ENCODE measurements at places on chromosomes 11 and 22. TPM values are rescaled to one million over a fixed set of nuclear protein-coding genes. Genes with fewer than 3 reads are reported as not detected.

DNA sequence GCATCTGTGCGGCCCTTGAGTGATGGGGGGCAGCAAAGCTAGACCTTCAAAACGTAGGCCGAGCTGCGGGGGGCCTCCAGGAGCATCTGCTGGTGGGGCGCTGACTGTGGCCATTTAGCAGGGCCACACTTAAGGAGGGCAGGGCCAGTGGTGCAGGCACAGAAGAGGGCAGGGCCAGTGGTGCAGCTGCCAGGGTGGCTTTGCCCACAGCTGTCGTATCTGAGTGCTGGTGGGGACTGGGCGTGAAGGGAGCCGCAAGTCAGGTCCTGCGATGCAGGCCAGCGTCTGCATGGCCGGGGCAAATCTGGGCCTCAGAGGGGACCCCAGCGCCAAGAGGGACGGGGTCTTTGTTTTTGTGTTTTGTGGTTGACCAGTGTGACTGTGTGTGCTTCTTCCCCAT lies 27.7 kb downstream of the RNH1 start:
- no peaks in the 10 kb centered on the region for H3K4me1 ChIP-seq
- no peak for DNase-seq
- H3K27ac ChIP-seq, result no peak overlapping the region
- H3K27me3 ChIP-seq, result no peaks in the 10 kb centered on the region
- peaks cover 2% of the 10 kb centered on the region for H3K36me3 ChIP-seq

- H3K27me3 ChIP-seq, result no peaks in the 10 kb centered on the region
- no peak overlapping the region for H3K27ac ChIP-seq
Measured at GRCh38 chr11:121415856-121416255, 36.3 kb upstream of the SORL1 start.

- H3K4me1 ChIP-seq, result peaks cover 44% of the 10 kb centered on the region
- H3K4me3 ChIP-seq, result peak overlapping the region; percentile 22
- H3K27ac ChIP-seq, result peak overlapping the region; percentile 62
- DNase-seq, result no peak
- H3K27me3 ChIP-seq, result no peaks in the 10 kb centered on the region
Measured at GRCh38 chr11:96384156-96384555, 5.6 kb downstream of the CCDC82 start.

- H3K4me1 ChIP-seq, result peaks cover 11% of the 10 kb centered on the region
- H3K4me3 ChIP-seq, result no peak overlapping the region
- H3K27ac ChIP-seq, result no peak overlapping the region
- peaks cover 29% of the 10 kb centered on the region for H3K36me3 ChIP-seq
Measured at GRCh38 chr22:40552070-40552469, 84.4 kb downstream of the MRTFA start.

DNA sequence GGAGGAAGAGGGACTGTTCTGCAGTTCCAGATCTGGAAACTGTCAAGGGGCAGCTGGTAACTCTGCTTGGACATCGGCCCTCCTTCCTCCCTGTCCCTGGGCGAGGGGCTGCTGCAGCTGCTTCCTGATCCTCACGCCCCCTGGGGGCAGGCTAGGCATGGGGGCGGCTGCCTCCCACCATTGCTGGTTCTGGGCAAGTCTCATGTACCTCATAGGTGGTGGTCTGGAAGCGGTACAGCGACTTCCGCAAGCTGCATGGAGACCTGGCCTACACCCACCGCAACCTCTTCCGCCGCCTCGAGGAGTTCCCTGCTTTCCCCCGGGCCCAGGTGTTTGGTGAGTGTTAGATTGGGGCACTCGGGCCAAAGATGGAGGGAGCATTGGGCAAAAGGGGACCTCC lies 5.0 kb downstream of the SNX15 start:
- peaks cover 1% of the 10 kb centered on the region for H3K36me3 ChIP-seq
- DNase-seq, result no peak
- H3K4me1 ChIP-seq, result peaks cover 12% of the 10 kb centered on the region
- H3K27ac ChIP-seq, result no peak overlapping the region
- H3K27me3 ChIP-seq, result no peaks in the 10 kb centered on the region

DNA sequence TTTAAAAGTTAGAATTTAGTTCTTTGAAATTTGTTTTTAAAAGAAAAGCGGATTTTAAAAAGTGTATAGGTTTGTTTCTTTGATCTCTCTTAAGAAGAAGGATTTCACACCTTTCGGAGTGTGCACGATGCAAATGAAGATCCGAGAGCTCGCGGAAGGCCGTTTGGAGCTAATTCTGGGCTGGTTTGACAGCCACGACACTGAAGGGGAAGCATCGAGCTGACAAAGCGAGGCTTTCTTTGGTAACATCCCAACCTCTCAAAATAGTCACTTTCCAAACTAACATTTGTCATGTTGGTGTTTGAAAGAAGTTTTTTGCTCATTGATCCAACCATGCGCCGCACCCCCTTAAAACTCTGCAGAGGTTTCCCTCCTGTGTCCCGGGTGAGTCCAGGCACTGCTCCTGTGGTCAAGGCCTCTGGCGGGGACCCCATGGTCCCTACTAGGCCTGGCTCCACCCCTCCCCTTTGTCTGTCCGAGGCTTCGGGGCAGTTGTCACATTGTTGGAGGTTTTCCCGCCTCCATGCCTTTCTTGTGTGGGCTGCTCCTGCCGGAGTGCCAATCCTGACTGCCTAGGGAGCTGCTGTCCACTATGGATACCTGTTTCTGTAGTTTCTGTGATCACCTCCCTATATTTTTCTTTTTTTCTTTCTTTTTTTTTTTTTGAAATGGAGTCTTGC lies 39.7 kb downstream of the MPPED1 start:
- no peaks in the 10 kb centered on the region for H3K4me1 ChIP-seq
- peaks cover 17% of the 10 kb centered on the region for H3K27me3 ChIP-seq
- H3K27ac ChIP-seq, result no peak overlapping the region
- DNase-seq, result no peak
- H3K4me3 ChIP-seq, result no peak overlapping the region
- H3K36me3 ChIP-seq, result no peaks in the 10 kb centered on the region

- DNase-seq, result no peak
- H3K27ac ChIP-seq, result no peak overlapping the region
- H3K27me3 ChIP-seq, result peaks cover 26% of the 10 kb centered on the region
- no peaks in the 10 kb centered on the region for H3K4me1 ChIP-seq
- H3K4me3 ChIP-seq, result no peak overlapping the region
Measured at GRCh38 chr22:48496226-48496845, 1331.3 kb downstream of the BRD1 start.

- H3K36me3 ChIP-seq, result no peaks in the 10 kb centered on the region
- no peak overlapping the region for H3K27ac ChIP-seq
- H3K4me3 ChIP-seq, result no peak overlapping the region
- no peaks in the 10 kb centered on the region for H3K27me3 ChIP-seq
- H3K4me1 ChIP-seq, result peaks cover 30% of the 10 kb centered on the region
Measured at GRCh38 chr11:35390737-35391682, 28.3 kb downstream of the SLC1A2 start.

GRCh38 chr22:18088825-18089568 lies 11.2 kb downstream of the PEX26 start:
- no peak overlapping the region for H3K27ac ChIP-seq
- H3K27me3 ChIP-seq, result no peaks in the 10 kb centered on the region
- H3K4me3 ChIP-seq, result no peak overlapping the region
- H3K36me3 ChIP-seq, result peaks cover 34% of the 10 kb centered on the region

DNA sequence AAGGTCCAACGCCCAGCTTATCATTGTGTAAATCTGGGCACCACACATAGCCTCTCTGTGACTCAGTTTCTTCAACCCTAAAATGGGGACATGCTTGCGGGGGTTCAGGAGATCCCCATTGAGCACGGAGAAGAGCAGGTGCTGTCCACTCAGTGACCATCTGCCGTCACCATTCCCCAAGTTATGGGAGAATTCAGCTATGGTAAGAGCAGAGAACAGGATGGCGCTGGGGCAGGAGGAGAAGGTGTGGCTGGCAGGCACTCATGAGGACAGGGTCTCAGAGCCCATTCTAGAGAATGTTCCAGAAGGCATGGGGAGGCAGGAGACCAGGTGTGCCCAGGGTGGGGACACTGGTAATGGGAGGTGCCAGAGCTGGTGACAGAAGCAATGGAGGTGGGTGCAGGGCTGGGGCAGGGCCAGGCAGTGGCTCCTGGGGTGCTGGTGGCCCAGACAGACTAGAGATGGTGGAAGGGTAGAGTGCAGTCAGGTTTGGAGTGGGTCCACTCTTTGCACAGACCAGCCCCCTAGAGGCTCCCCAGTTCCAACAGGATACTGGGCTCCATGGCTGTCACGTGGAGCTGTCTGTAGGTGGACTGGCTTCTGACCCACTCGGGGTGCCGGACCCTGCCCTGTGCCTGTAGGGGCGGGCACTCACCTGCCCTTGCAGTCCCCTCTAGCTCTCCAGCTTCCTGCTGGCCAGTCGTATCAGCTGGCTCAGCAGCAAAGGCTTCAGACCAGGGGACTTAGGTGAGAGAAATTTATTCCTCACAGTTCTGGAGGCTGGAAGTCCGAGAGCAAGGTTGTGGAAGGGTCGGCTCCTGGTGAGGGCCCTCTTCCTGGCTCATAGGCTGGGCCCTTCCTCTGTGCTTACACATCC lies 84.7 kb downstream of the CDKN1C start:
- H3K27me3 ChIP-seq, result no peaks in the 10 kb centered on the region
- H3K36me3 ChIP-seq, result no peaks in the 10 kb centered on the region
- no peak overlapping the region for H3K27ac ChIP-seq
- no peak for DNase-seq

GRCh38 chr11:12517741-12518140 lies 140.4 kb downstream of the PARVA start:
- DNase-seq, result no peak
- no peak overlapping the region for H3K27ac ChIP-seq
- no peaks in the 10 kb centered on the region for H3K36me3 ChIP-seq
- H3K4me3 ChIP-seq, result no peak overlapping the region
- H3K4me1 ChIP-seq, result no peaks in the 10 kb centered on the region

GRCh38 chr11:66277471-66278362 lies at the start of gene CNIH2:
Gene CNIH2, plus strand, starts transcription at chr11:66278175. Its CDS starts 282 bp downstream, at chr11:66278457.
- peak within 1 kb of the TSS; percentile 80 for H3K4me3 ChIP-seq
- peak; percentile 64 for DNase-seq
- peaks cover 23% of the 10 kb centered on the region for H3K4me1 ChIP-seq
- H3K27ac ChIP-seq, result peak within 1 kb of the TSS; percentile 4
- H3K27me3 ChIP-seq, result peaks cover 10% of the 10 kb centered on the region
- H3K36me3 ChIP-seq, result peaks cover 7% of the 10 kb centered on the region

- peaks cover 1% of the 10 kb centered on the region for H3K36me3 ChIP-seq
- no peaks in the 10 kb centered on the region for H3K27me3 ChIP-seq
- H3K27ac ChIP-seq, result no peak overlapping the region
- peaks cover 8% of the 10 kb centered on the region for H3K4me1 ChIP-seq
Measured at GRCh38 chr11:85844439-85845123, 10.6 kb upstream of the CCDC83 start.

DNA sequence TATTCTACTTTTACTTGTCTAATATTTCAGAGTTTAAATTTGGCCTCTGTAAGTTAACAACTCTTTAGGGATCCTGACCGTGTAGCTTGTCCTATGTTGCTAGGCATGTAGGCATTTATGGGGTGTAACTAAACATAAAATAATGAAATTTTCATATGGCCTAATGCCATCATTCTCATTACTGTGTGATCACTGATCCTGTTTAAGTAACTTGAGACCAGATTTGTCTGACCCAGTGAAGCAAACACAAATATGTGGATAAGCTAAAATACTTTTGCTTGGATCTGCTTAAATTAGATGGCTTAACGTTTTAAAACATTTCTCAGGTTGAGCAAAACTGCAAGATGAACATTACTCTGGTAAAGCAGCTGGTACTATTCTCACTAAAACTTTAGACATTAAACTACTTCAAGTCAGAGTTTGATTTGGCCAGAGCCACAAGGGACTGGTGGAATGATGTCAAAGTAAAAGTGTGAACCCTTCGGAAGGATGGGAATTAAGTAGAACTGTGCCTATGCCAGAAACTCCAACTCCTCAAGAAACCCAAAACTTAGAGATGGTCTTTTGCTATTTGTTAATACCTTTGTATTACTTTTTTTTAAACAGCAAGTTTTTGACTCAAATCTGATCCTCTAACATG lies 12.5 kb downstream of the QSER1 start:
- H3K27ac ChIP-seq, result no peak overlapping the region
- peaks cover 17% of the 10 kb centered on the region for H3K4me1 ChIP-seq
- H3K36me3 ChIP-seq, result peaks cover 22% of the 10 kb centered on the region
- no peak overlapping the region for H3K4me3 ChIP-seq
- DNase-seq, result no peak

- no peak overlapping the region for H3K4me3 ChIP-seq
- no peaks in the 10 kb centered on the region for H3K4me1 ChIP-seq
- H3K36me3 ChIP-seq, result no peaks in the 10 kb centered on the region
- DNase-seq, result peak; percentile 43
Measured at GRCh38 chr11:69915501-69916250, 96.5 kb upstream of the FGF3 start.

- H3K4me3 ChIP-seq, result no peak overlapping the region
- DNase-seq, result no peak
- H3K4me1 ChIP-seq, result no peaks in the 10 kb centered on the region
- H3K27ac ChIP-seq, result no peak overlapping the region
- H3K27me3 ChIP-seq, result peaks cover 3% of the 10 kb centered on the region
- no peaks in the 10 kb centered on the region for H3K36me3 ChIP-seq
Measured at GRCh38 chr11:5243816-5244180, 5.9 kb downstream of the HBG1 start.

DNA sequence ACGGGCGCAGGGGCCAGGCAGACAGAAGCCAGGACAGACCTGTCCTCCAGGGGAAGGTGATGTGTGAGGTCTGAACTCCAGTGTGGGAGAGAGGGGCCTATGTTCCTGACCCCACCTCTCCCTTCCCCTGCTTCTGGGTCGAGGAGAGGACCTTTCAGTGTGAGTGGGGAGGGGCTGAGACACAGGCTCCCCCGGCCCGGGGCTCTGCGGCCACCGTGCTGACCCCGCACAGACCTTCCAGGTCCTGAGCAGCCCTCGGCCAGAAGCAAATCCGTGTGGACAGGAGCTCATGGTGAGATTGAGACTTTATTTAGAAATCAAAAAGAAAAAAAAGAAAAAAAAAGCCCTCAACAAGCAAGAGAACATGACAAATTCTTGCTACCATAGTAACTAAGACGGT lies 680.5 kb downstream of the BRD1 start:
- no peaks in the 10 kb centered on the region for H3K36me3 ChIP-seq
- H3K27ac ChIP-seq, result no peak overlapping the region
- H3K4me1 ChIP-seq, result no peaks in the 10 kb centered on the region
- no peaks in the 10 kb centered on the region for H3K27me3 ChIP-seq
- no peak overlapping the region for H3K4me3 ChIP-seq
- DNase-seq, result no peak

DNA sequence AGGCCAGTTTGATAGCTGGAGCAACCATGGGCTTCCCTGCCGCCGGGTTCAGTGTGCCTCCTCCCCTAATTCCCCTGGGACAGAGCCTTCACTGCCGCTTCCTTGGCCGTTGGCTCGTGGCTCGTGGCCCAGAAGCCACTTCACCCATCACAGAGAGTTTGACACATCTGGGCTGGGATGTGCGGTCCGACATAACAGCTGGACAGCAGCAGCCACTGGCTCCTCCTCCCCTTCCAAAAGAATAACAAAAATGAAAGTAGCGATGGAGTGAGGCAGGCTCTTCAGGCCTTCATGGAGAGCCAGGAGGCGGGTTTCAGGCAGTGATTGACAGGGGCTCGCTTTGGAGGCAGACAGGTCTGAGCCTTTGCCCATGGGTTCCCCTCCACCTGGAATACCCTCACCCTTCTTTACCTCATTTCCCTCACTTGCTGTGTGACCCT lies 8.2 kb downstream of the CREB3L1 start:
- H3K27me3 ChIP-seq, result peaks cover 1% of the 10 kb centered on the region
- no peak overlapping the region for H3K27ac ChIP-seq
- DNase-seq, result no peak

The CELSR1 gene
- total RNA-seq, result 0.14 TPM

The PHETA2 gene
- 1.5 TPM for total RNA-seq

The ANGPTL5 gene
- not detected for total RNA-seq

The ASPHD2 gene
- 14.9 TPM for total RNA-seq

The KREMEN1 gene
- 0.28 TPM for total RNA-seq

The BRD1 gene
- total RNA-seq, result 22.7 TPM

The KRTAP5-10 gene
- total RNA-seq, result not detected

The MUC5B gene
- total RNA-seq, result not detected

The FOLR2 gene
- not detected for total RNA-seq

The SMIM35 gene
- not detected for total RNA-seq

The BBOX1 gene
- not detected for total RNA-seq

The MUC5AC gene
- not detected for total RNA-seq

The GSTT2B gene
- not detected for total RNA-seq
